LNCaP clone FGC (cell line): ENCODE measurements at places on chromosomes 5 and 9.

DNA sequence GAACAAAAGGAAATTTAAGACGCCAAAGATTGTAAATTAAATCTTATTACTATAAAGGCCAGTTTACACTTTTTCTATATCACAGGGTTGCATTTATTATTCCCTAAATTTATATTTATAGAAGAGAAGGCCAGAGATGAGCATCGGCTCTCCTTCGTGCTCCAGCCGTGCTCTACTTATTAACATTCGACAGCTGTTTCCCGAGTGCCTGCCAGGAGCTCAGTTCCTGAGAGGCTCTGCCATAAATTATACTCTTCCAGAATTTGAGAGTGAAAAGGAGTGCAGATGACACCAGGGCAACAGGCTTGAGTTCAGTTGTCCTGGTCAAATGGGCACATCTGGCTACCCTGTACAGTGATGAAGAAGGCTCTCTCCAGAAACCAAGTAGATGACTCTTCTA lies 70.1 kb downstream of the PCSK5 start:
- no peak for DNase-seq

GRCh38 chr5:54390015-54390414 lies 65.5 kb upstream of the HSPB3 start:
- peak; percentile 97 for DNase-seq

- no peak for DNase-seq
Observed at GRCh38 chr9:106925392-106925791, 62.4 kb downstream of the ZNF462 start.

DNA sequence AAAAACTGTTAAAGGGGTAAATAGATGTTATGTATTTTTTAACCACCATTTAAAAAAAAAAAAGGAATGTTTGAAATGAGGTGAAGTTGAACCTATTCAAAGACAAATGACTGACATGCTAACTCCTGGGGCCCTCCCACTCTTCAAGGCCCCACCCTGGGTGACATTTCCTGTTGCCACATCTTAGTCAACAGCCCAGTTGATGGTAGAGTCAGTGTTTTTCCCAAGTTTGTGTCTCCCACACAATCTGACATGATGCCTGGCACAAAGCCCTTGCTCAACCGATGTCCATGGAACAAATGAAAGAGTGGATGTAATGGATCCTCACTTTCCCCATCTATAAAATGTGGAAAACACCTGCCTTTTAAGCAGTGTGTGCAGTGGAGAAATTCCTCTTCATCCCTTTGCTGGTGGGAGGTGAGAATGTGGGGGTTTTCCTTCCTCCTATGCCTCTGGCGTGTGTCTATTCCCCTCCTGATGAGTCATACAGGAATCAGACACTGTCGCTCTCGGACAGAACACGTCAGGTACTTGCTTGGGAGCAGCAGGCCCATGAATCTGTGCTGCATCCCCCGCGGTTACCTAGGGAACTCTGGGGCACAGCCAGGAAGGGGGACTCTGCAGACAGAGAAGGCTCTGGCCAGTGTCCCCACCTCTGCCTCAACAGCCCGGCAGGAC lies 13.7 kb upstream of the ADRA1B start:
- no peak for DNase-seq

- DNase-seq = no peak
Observed at GRCh38 chr9:77856615-77857014, 175.0 kb downstream of the GNAQ start.

DNA sequence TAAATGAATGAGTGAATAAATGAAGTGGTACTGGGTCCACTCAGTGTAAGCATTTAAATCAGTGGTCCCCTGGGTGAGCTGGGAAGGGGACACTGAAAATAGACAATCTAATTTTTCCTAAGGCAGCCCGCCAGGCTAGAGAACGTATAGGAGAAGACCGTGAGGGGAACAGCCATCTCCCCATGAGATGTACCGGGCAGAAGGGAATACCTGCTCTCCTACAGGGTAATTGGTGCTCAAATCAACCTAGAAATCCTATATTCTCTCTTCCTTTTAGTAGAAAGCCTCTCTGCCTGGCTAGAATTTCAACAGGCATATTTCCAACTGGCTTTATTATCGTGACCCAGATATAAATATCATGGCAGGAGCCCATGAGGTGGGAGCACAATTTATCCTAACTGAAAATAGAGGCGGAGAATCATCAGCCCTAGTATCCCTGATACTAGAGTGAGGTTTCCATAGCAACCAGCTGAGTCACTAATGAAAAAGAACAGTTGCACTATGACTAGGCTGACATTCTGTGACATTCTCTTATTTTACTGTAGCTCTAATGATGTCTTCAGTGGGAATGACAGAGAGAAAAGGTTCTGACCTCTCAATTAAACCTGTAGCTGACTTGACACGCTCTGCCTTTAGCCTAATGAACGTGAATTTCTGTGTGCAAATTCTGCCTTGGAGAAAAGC lies 96.5 kb upstream of the CAST start:
- DNase-seq = no peak
